ENCODE measurements at places on chromosomes 5 and 9.

- DNase-seq, result no peak
These were observed 158.6 kb upstream of the GLRA1 start for GRCh38 chr5:152083231-152083630.

- no peak for DNase-seq
These were observed 178.1 kb upstream of the CDH9 start for GRCh38 chr5:27216367-27216950.

- DNase-seq, result no peak
These were observed 13.1 kb downstream of the CENPH start for GRCh38 chr5:69202497-69202896.

DNA sequence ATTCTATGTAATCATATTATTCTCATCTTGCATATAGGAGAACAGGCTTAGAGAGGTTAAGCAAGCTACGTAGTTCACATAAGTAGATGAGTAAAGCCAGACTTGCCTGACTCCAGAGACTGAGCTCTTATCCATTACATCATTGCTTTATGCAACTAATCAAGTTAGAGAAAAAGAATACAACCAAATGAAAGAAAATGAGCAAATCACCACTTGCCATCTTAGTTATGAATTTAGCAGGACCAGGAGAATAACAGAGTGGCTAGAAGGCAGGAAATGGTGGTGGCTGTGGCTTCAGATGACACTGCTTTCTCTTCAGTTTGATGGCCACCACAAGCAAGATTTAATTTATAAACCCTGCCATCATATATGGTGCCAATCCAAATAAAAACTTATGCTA is 26.6 kb downstream of the POC5 start:
- no peak for DNase-seq

GRCh38 chr5:54742417-54742891 is 224.9 kb downstream of the SNX18 start:
- no peak for DNase-seq

- DNase-seq, result no peak
These were observed 53.0 kb upstream of the RFX3 start for GRCh38 chr9:3578786-3579185.

GRCh38 chr5:40381676-40382363 is 297.9 kb upstream of the PTGER4 start:
- DNase-seq, result no peak

- no peak for DNase-seq
These were observed 212.4 kb upstream of the GLRA1 start for GRCh38 chr5:152137063-152137462.

DNA sequence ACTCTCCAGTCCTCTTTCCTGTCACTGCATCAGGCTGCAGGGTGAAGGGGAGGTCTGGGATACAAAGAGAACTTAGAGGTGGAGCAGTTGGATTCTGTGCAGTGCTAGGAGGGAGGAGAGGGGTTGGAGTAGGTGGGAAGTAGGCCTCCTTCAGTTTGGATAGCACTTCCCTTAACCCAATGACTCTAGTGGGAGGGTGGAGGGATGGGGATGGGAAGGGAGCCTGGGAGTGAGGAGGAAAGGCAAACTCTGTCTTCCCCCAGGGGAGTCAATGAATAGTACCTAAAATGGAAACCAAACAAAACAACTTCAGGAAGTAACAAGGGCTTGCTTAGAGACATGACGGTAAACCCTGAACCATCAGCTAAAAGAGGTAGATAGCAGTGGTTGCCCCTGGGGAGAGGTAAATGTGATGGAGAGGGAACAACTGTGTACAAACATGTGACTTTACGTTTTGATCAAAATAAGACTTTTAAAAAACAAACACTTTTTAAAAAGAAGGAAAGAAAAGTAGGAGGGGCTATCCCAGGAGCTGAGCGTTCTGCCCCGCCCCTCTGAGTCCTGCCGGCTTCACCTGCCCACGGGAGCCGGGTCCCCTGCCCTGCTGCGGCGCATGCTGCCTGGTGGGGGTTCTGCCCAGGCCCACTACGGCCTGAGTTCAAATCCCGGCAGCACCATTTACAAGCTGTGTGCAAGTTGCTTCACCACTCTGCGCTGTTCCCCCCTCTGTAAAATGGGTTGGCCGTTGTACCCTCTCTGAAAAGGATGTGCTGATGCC is 30.9 kb downstream of the GSN start:
- DNase-seq, result no peak

- no peak for DNase-seq
These were observed 42.0 kb downstream of the FBXO38 start for GRCh38 chr5:148425808-148426207.

DNA sequence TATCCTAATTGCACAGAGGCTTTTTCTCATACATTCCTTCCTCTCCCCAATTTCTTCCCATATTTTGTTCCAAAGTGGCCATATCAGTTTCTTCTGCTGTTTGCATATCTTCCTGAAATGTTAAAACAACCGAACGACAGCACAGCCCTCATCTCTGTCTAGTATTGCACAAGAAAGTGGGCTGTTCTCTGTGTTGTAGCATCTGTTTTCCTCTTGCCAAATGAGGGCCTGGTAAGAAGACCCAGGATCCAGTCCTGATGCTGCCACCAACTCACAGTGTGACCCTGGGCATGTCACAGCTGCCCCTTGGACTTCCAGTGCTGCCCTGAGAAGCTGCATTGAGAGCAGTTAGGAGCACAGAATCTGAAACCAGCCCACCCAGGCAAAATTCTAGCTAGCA is 4.1 kb downstream of the SLC31A2 start:
- DNase-seq, result no peak

GRCh38 chr9:16221366-16221765 is 649.1 kb downstream of the BNC2 start:
- DNase-seq, result no peak

GRCh38 chr9:127424676-127424999 is 456 bp downstream of the ZNF79 start:
- DNase-seq, result no peak

- DNase-seq, result no peak
These were observed 95.5 kb downstream of the ZCCHC7 start for GRCh38 chr9:37215830-37216229.

DNA sequence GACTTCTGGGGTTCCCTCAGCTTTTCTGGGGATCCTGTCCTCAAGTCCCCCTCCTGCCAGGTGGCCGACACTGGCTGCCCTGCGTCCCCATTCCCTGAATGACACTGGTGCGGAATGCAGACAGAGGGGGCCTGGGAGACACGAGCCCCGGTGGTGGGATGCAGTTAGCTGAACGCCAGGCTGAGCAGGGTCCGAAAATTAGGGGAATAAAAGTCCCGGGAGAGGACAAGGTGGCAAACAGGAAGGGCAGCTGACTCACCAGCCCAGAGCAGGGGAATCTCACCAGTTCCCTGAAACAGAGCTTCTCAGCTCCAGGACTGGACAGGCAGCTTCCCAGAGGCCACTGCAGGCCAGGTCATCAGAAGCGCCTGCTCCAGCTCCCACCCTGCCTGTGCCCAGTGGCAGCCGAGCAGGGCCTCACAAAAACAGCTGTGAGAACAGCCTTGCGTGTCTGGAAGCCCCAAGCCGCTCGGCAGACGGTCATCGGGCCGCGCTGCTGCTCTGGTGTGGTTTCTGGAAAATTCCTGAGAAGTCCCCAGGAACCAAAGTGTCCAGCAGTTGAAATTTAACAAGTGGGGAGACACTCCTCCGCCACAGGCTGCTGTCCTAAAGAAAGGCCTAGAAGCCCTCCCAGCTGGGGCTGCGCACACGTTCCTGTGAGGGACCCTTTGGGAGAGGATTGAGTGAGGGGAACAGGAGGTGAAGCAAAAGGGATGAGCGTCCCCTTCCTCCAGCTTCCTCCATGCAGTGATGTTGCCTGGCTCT is 47.6 kb upstream of the EXOC3 start:
- DNase-seq, result no peak

DNA sequence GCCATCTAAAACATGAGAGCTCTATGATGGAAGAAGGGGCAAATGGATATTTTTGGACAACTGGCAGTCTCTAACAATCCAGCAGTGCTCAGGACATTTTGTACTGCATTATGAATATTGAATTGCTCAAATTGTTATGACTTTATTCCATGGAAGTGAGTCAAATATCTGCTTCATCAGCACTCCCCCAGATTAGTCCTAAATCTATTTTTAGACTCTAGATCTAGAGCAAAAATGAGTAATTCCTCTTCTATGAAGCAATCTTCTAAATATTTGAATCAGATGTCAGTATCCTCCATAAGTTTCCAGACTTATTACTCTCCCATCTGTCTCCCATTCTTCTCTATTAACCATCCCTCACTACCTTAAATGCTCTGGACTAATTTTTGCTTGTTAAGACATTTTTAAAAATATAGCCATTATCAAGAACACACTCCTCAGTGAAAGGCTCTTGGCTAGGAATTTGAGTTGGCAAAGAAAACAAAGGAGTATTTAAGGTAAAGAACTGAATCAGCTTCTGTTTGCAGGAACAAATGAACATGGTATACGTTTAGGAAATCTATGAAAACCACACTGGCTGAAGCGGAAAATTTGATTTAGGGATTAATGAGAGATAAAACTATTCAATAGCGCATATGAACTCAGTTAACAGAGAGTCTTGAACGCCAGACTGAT is 300.9 kb downstream of the MCTP1 start:
- DNase-seq, result no peak

- no peak for DNase-seq
These were observed 83.2 kb downstream of the AK8 start for GRCh38 chr9:132794730-132795380.

DNA sequence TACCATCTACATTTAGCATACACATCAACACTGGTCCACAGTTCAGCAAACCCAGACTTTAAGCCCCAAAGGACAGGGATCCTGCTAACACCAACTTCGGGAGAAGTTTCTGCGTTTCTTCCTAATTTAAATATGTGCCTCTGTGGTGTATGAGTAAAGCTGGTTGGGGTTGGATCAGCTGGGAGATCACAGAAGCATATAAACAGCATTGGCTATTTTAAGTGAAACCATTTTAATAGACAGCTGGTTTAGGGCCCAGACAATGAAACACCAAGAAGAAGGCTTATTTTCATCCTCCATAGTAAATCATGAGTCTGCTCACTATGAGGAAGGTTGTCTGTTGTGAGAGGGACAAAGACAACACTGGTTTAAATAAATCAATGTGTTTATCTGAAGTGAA is 11.3 kb downstream of the EBF1 start:
- no peak for DNase-seq

GRCh38 chr9:89122949-89123348 is 55.7 kb downstream of the SHC3 start:
- DNase-seq, result no peak

GRCh38 chr9:125763394-125763801 is 16.2 kb downstream of the PBX3 start:
- DNase-seq, result no peak

DNA sequence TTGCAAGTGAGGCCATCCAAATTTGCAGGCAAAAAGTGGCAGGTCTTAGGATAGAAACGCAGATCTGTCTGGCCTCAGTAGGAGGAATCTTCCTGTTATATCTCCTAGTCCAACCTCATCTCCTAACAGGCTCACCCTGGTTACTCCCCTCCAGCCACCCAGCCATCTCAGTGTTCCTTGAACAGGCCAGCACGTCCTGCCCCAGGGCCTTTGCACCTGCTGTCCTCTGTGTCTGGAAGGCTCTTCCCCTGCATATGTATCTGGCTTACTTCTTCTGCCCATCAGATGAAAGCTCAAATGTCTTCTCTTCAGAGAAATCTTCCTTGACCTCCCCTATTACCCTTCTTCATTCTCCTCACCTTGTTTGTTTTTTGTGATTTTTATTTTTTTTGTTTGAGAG is 107.3 kb upstream of the ALDH1B1 start:
- no peak for DNase-seq

- no peak for DNase-seq
These were observed 92.4 kb downstream of the EQTN start for GRCh38 chr9:27204578-27204977.

DNA sequence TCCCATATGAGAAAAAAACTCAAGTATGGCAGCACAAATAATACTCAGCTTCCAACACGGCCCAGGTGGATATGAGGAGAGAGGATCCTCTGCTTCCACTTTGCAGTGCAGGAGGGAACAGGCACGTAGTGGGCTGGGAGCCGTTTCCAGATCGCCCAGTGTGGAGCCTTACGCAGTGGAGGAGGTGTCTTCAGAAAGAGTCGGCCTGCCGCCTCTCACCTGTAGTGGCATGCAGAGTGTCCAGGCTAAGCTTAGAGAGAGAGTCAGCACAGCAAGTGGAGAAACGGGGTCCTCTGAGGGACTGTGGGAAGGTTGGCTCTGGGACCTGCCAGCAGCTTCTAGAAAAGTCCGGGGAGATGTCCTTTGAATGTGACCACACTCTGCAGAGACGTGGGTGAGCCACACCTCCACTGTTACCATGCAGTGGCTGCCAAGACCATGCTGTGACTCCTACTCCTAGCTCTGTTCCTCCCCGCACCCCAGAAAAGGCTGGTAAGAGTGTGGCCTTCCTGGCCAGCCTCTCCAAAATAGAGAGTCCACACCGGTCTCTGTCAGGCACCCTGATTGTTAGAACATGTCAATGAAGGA is 3.5 kb upstream of the SEMA4D start:
- DNase-seq, result no peak

DNA sequence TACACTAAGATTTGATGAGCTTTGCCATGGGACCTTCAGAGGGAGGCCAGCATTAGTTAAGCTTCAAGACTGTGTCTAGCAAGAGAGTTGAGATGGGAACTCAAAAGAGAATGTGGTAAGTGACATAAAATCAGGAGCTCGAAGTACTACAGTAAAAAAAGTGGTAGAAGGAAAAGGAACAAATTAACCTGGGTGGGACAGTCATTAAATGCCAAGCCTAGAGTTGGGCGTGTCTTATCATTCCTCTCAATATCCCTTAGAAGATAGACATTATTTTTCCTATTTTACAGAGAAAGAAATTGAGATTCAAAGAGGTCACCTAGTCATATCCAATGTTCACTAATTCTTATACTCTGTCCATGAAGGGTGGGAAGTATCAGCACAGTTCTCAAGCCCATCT is 3.3 kb upstream of the TXN start:
- no peak for DNase-seq

GRCh38 chr9:115209601-115210306 is 91.8 kb upstream of the TNC start:
- DNase-seq, result no peak

DNA sequence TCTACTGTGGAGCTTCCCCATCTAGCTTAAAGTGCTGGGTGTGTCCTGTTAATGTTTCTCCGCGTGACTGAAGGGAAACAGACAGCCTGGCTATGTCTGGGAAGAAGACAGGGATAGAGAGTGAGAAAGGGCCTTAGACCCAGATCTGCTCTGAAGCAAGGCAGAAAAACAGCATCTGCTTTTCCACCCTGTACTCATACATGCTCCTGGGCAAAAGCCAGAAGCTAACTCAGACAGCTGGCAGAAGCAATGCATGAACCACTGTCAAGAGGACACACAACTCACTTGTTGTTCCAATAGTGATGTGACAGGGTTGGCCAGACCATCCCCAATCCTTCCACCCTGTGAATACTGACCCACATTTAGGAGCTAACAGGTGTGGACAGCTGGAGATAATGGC is 63.3 kb downstream of the DPYSL3 start:
- DNase-seq, result no peak

- no peak for DNase-seq
These were observed 14.1 kb upstream of the ANP32B start for GRCh38 chr9:97969014-97969413.

GRCh38 chr5:143374496-143375217 is 28.8 kb downstream of the NR3C1 start:
- DNase-seq, result no peak

All from GM12891 (cell line).